Activated T-cell treated with anti-CD3 and anti-CD28 coated beads, Interleukin-2, amount 50 U/mL, for 72 hours (primary cell): ENCODE measurements at places on chromosomes 4 and X. TPM values are rescaled to one million over a fixed set of nuclear protein-coding genes. Genes with fewer than 3 reads are reported as not detected.

DNA sequence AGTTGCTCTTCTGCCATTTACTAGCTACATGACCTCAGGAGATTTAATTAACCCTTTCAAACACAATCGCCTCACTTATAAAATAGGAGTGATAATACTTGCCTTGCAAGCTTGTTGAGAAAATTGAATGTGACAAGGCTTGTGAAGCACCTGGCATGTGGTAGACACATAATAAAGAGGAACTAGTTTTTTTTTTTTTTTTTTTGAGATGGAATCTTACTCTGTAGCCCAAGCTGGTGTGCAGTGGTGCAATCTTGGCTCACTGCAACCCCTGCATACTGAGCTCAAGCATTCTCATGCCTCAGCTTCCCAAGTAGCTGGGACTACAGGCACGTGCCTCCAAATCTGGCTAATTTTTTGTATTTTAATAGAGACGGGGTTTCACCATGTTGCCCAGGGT lies 73.7 kb upstream of the STIM2 start:
- H3K27me3 ChIP-seq, result no peaks in the 10 kb centered on the region
- H3K27ac ChIP-seq, result no peak overlapping the region
- H3K36me3 ChIP-seq, result no peaks in the 10 kb centered on the region
- H3K4me3 ChIP-seq, result no peak overlapping the region
- H3K4me1 ChIP-seq, result peaks cover 20% of the 10 kb centered on the region

DNA sequence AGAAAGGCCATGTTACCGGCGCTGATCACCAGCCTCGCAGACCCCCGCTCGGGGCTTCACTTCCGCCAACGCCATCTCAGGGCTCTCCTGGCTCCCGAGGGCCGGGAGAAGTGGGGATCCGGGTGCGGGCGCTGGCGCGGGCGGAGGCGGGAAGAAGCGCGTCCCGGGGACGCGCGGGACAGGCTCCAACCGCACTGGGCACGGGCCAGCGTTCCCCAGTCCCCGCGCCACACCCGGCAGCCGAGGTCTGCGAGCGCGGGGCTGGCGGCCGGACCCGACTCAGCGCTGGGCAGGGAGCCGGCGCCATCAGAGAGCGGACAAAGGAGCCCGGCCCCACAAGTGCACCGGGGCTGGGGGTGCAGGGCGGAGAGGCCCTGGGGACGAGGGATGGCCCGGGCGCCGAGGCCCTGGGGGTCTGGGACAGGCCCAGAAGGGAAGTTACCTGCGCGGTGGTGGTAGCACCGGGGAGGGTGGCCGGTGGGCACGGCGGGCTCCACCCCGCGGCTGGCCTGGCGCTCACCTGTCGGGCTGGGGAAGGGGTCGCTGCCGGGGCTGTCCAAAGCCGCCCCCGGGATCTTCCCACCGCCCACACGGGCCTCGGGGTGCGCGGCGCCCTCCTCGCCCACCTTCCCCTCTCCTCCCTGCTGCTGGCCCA lies 449 bp downstream of the CTPS2 start:
- H3K36me3 ChIP-seq, result peaks cover 2% of the 10 kb centered on the region
- H3K27ac ChIP-seq, result no peak overlapping the region
- H3K4me3 ChIP-seq, result peak overlapping the region; percentile 88
- peak; percentile 6 for DNase-seq

DNA sequence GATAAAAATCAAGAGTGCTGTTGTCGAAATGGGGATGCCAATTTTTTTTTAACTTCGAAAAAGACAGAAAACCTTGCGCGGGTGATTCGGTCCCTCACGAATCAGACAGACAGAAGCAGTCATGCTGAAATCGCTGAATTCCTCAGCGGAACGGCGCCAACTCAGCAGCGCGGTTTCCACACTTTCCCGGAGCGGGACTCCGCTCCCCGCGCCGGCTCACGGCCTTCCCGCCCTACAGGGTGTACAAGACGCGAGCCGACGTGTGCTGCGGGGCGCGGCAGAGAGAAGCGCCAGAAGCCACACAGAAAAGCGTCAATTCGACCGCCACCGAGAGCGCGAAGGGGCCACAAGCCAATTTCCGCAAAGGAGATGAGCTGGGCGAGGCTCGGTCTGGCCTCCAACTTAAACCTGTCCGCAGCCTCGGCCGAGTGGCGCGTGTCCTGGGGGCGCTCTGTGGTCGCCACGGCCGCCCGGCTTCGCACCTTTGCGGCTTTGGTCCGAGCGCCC lies 1.3 kb downstream of the NEXMIF start:
- H3K27ac ChIP-seq, result no peak overlapping the region
- H3K4me3 ChIP-seq, result peak overlapping the region; percentile 83
- H3K4me1 ChIP-seq, result peaks cover 5% of the 10 kb centered on the region

- no peak overlapping the region for H3K4me3 ChIP-seq
- H3K27ac ChIP-seq, result no peak overlapping the region
- H3K36me3 ChIP-seq, result no peaks in the 10 kb centered on the region
- no peaks in the 10 kb centered on the region for H3K4me1 ChIP-seq
- H3K27me3 ChIP-seq, result no peaks in the 10 kb centered on the region
- DNase-seq, result no peak
These were observed 515.5 kb downstream of the PDHA2 start for GRCh38 chr4:96355414-96355813.

- DNase-seq, result peak; percentile 70
- H3K4me1 ChIP-seq, result peaks cover 17% of the 10 kb centered on the region
- peaks cover 18% of the 10 kb centered on the region for H3K36me3 ChIP-seq
- peak overlapping the region; percentile 22 for H3K27ac ChIP-seq
- peak overlapping the region; percentile 22 for H3K4me3 ChIP-seq
- H3K27me3 ChIP-seq, result no peaks in the 10 kb centered on the region
These were observed 39.2 kb downstream of the COPS4 start for GRCh38 chr4:83074086-83074704.

GRCh38 chrX:9252182-9252581 lies 212.7 kb upstream of the TBL1X start:
- H3K4me1 ChIP-seq, result no peaks in the 10 kb centered on the region
- peaks cover 28% of the 10 kb centered on the region for H3K27me3 ChIP-seq
- H3K36me3 ChIP-seq, result no peaks in the 10 kb centered on the region
- no peak overlapping the region for H3K27ac ChIP-seq

DNA sequence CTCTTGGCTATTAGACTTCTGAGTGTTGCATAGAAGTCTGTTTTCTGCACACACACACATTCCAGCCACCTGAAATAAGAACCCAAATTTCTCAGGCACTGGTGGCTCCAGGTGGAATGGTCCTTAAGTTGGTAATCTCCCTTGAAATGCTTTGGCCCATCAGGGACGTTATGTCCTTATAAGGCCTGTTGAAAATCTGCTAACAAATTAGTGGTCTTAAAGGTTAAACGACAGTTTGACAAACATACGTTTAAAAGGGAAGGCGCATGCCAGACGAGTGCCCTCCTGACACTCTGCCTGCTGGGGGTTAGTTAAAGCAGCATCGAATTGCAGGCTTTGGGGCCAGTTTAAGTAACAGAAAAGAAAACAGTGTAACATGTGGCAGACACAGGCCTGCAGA lies 125.0 kb downstream of the TBX22 start:
- no peaks in the 10 kb centered on the region for H3K27me3 ChIP-seq
- no peaks in the 10 kb centered on the region for H3K36me3 ChIP-seq
- no peak overlapping the region for H3K4me3 ChIP-seq
- no peak for DNase-seq
- H3K4me1 ChIP-seq, result no peaks in the 10 kb centered on the region

DNA sequence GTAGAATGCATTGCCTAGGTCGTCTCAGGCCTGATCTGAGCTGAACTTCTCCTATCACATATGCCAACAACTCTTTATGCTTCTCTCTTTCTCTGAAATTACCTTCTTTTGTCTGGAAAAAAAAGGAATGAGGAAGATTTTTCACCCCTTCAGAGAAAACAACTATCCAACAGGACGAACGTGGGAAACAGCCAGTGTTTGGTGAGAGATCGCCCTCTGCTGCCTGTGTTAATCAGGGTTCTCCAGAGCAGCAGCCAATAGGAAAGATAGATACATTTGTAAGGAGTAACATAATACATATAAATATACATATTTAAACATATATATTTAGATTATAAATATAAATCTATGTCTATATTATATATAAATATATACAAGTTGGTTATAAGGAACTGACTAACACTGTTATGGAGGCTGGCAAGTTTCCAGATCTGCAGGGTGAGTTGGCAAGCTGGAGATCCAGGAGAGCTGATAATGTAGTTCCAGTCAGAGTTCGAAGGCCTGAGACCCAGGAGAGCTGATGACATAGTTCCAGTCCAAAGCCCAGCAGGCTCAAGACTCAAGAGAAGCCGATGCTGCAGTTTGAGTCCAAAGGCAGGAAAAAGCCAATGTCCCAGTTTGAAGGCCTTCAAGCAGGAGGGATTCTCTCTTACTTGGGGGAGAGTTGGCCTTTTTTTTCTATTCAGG lies 13.3 kb downstream of the CETN2 start:
- no peak overlapping the region for H3K27ac ChIP-seq
- no peaks in the 10 kb centered on the region for H3K36me3 ChIP-seq
- no peak for DNase-seq
- peaks cover 42% of the 10 kb centered on the region for H3K27me3 ChIP-seq
- H3K4me1 ChIP-seq, result no peaks in the 10 kb centered on the region
- H3K4me3 ChIP-seq, result no peak overlapping the region

Gene XG
- not detected for total RNA-seq

Gene SULT1E1
- total RNA-seq, result not detected

Gene SPANXC
- not detected for total RNA-seq

Gene RHOXF2B
- not detected for total RNA-seq

Gene GABRB1
- total RNA-seq, result not detected

Gene DMRTC1
- total RNA-seq, result 0.30 TPM
